ENCODE measurements at places on chromosomes 1 and 21.

- DNase-seq: no peak
Measured at GRCh38 chr1:48644190-48644900, 132.3 kb downstream of the BEND5 start.

GRCh38 chr1:55217226-55217986 is 2.2 kb upstream of the USP24 start:
- DNase-seq: peak; percentile 56

DNA sequence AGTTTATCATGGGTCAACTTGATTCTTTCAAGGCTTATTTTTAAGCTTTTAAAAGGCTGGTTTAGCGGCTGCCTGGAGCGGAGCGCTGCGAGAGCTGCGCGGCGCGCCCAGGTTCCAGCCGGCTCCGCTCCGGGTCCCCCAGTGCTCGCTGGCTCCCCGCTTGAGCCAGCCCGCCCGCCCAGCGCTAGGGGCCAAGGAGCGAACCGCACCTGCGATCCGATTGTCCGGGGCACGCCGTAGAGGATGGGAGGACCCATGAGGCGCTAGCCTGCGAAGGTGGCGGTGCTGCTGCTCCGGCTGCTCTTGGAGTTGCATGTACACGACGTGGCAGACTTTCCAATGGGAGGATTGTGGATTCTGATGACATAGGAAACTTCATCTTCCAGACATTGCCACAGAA is 9.9 kb upstream of the CFHR4 start:
- DNase-seq: peak; percentile 34

- DNase-seq: no peak
Measured at GRCh38 chr21:36707763-36708285, 8.9 kb downstream of the SIM2 start.

GRCh38 chr1:41242342-41243078 is 404 bp upstream of the SCMH1 start:
- peak; percentile 76 for DNase-seq

GRCh38 chr1:27122652-27123051 is 32.3 kb downstream of the SLC9A1 start:
- peak; percentile 97 for DNase-seq

- DNase-seq: no peak
Measured at GRCh38 chr1:96060621-96061020, 661.0 kb upstream of the PTBP2 start.

- no peak for DNase-seq
Measured at GRCh38 chr21:36811762-36812161, 112.8 kb downstream of the SIM2 start.

- peak; percentile 45 for DNase-seq
Measured at GRCh38 chr1:25619101-25619890, 2.7 kb downstream of the MAN1C1 start.

GRCh38 chr1:1548591-1548990 is 8.2 kb upstream of the TMEM240 start:
- DNase-seq: no peak

DNA sequence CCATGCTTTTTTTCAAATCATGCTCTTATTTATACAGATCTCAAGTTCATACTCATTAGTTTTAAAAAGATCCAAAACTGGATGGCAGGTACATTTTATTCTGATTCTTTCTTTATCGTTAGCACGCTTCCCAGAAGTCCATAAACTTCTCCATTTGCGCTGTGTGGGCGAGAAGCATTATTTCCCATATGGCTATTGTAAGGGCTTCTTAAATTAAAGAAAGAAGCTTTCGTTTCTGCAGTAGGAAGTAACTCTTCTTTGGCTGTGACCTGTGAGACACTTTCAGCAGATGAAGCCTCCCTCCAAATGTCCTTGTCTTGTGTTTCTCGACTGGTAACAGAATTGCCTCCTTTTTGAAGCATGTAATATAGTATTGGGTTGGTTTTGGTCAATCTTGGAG is 100.2 kb downstream of the NRIP1 start:
- DNase-seq: no peak

DNA sequence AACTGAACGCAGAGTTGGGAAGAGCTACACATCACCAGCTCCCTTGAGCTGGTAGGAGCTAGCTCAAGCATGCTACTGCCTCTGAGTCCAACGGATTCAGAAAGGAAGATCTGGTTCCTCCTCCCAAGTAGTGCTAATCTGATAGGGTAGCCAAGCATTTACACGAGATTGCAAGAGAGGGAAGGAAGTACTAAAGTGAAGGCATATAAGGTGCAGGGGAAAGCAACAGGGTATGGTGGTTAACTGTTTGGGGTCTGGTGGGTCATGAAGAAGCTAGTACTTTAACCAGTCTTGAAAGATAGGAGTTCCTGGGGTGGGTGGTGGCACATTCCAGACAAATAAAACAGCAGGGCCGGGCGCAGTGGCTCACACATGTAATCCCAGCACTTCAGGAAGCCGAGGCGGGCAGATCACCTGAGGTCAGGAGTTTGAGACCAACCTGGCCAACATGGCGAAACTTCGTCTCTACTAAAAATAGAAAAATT is 20.2 kb upstream of the ZNF436 start:
- DNase-seq: no peak

- DNase-seq: no peak
Measured at GRCh38 chr21:23799376-23799775, 1807.9 kb downstream of the MRPL39 start.

DNA sequence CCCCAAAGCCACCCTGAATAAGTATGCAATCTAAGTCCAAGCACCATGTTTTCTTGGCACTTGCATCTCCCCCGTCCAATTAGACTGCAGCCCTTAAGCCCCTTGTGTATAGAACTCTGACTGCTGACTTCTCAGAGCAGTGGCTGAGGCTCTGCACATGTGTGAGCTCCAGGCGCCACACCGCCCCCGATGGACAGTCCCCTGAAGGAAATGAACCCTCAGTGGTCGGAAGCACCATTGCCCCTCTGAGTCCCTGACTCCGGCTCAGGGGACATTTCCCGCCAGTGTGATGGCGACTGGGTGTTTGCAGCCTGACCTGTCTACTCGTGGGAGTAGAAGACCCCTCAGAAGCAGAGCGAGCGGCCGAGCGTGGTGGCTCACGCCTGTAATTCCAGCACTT is 37.2 kb upstream of the SCCPDH start:
- no peak for DNase-seq

GRCh38 chr1:198399452-198399851 is 141.0 kb downstream of the ATP6V1G3 start:
- DNase-seq: no peak

- no peak for DNase-seq
Measured at GRCh38 chr1:1847890-1848289, 43.0 kb downstream of the GNB1 start.

DNA sequence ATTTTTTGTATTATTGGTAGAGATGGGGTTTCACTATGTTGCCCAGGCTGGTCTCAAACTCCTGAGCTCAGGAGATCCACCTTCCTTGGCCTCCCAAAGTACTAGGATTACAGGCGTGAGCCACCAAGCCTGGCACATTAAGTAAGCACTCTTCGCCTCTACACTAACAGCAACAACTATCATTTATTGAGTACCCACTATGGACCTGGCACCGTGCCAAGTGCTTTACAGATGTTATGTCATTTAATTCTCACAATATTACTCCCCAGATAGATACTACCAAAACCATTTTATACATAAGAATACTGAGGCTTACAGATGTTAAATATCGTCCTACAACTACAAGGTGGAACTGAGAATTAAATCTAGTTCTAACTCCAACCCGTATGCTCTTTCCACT is 50.1 kb downstream of the TUT4 start:
- peak; percentile 24 for DNase-seq

GRCh38 chr1:61975638-61976037 is 219.0 kb upstream of the L1TD1 start:
- DNase-seq: no peak

DNA sequence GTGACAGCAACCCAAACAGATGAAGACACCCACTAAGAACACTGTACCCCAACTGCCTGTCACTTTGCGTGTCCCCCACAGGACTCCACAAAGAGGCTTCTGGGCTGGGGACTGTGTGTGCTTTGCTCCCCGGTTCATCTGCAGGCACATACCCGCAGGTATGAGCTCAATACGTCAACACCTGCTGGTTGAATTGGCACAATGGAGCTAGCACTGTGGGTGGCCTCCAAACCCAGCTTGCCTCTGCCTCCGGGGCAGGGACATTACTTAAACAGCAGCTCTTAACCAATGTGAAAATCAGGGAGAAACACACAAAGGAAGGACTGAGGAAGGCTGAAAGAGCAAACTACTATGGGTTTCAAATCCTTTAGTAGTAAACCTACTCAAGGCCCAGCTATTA is 140.2 kb upstream of the TIAM1 start:
- no peak for DNase-seq

DNA sequence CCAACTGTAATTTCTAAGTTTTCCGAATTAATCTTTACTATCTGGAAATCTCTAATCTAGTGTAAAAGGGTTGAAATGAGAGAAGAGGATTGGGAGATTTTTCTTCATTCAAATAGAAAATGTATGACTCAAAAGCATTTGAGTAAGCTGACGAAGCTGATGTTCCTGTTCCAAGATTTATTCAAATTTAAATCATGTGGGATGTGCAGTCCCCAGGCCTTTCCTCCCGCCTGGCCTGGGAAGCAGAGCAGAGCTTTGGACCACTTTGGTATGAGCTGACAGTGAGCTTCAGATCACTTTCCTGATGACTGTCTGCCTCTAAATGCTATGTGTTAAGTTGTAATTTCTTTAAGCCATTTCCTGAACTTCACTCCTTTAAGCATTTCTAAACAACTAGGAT is 192.0 kb downstream of the DHRS3 start:
- no peak for DNase-seq

- DNase-seq: peak; percentile 77
Measured at GRCh38 chr21:42593007-42593814, 60.2 kb upstream of the PDE9A start.

DNA sequence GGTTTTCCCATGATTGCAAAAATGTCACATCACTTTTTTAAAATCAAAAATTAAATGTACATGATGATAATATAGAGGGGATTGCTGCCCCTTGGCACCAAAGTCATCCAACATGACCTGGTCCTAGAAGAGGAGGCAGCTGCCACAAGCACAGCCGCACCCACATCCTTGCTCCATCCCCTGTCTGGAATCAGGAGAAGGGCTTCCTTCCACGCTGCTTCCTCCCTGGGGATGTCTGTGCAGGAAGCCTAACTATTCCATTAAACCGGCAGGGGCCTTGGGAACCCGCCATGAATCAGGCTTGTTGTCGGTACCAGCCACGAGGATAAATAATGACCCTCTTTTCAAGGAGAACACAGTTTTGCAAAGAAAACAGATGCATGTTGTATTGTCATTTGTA is 68.7 kb upstream of the AJAP1 start:
- no peak for DNase-seq

- DNase-seq: peak; percentile 25
Measured at GRCh38 chr1:205961405-205961804, 18.1 kb upstream of the SLC26A9 start.

- peak; percentile 46 for DNase-seq
Measured at GRCh38 chr1:27192039-27192529, 37.2 kb upstream of the SLC9A1 start.

DNA sequence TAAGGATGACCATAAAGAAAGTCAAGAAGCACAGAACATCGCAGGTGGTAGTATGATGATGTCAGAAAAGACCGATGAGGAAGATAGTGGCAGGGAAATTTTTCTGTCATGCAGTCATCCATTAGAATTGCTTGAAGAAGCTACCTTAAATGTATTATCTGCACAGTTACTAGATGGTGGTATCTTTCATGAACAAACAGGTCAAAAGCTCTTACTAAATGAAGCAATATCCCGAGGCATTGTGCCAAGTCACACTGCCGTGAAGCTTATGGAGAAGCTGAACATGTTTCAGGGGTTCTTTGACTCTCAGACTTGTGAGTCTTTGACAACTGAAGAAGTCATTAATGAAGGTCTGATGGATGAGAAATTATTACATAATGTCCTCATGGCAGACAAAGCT is 128.8 kb downstream of the MACF1 start:
- no peak for DNase-seq

DNA sequence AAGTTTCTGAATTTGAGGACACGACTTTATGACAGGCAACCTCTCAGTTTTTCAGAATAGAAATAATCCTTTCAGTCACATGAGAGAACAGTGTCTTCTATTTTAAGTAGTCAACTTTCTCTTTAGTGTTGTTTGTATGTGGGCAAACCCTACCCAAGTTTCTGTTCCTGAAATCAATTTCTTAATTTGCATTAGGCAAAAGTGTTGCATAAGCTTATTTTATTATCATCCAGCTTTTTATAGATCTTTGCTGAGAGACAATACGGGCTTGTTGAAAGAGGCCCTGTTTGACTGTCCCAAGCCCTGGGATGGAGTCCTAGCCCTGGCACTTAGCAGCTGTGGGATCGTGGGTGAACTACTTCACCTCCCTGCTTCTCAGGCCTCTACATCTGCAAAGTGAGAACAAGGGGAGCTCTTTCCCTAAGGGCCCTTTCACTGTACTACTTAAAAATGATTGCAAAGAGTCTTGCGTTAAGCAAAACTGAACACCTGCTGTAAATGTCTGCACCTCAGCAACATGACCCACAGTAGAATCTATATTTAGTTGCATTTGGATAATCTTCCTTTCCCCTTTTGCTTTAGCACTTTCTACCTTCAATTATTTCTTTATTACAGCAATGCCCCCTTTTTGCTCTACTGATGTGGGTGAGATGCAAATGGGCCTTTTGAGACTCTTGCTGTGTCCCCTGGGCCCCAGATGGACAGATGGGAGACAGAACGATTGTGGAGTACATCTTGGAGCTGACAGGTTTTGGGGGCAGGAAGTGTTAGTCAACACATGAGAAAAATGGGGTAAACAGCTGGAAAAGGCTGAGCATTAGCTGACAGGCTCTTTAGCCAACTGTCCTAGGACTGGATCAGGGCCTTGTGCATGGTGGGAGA is 41.0 kb upstream of the SCAF4 start:
- DNase-seq: no peak

DNA sequence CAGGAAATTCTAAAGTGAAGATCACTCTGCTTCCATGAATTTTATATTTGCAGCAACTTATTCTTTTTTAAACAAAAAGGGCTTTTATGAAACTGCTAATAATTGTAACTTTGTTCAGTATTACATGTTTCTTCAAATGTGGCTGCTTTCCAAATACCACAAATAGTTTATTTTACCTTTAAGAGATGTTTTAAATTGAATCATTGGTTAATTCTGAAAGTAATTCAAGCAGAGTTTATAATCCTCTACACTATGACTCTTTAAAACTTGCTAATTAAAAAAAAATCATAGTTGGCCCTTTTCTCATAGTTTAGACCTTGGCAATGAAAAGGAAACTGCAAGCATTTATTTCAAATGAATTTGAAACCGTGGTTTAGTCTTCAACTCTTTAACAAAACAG is 59.6 kb downstream of the SDCCAG8 start:
- DNase-seq: no peak

DNA sequence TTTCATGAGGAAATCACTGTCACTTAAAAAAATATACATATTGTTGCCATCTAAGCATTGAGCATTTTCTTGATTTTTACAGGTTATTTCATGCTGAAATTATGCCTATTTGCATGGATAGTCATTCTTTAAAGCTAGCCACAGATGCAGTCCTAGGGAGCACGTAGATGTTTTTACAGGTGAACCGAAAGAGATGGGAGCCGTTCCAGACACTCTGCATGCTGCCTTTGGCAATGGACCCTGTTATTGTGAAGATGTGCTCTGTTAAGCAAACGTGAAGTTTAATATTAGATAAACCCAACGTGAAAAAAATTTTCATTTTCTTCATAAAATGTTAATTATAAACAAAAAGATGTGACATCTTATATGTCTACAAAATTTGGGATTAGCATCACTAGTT is 7.1 kb downstream of the PROX1 start:
- no peak for DNase-seq

GRCh38 chr1:47661040-47661439 is 223.2 kb downstream of the FOXD2 start:
- DNase-seq: no peak
